ENCODE measurements at places on chromosomes 13 and 19.

- DNase-seq: no peak
Measured at GRCh38 chr13:99980824-99981734, 505 bp upstream of the ZIC2 start.

DNA sequence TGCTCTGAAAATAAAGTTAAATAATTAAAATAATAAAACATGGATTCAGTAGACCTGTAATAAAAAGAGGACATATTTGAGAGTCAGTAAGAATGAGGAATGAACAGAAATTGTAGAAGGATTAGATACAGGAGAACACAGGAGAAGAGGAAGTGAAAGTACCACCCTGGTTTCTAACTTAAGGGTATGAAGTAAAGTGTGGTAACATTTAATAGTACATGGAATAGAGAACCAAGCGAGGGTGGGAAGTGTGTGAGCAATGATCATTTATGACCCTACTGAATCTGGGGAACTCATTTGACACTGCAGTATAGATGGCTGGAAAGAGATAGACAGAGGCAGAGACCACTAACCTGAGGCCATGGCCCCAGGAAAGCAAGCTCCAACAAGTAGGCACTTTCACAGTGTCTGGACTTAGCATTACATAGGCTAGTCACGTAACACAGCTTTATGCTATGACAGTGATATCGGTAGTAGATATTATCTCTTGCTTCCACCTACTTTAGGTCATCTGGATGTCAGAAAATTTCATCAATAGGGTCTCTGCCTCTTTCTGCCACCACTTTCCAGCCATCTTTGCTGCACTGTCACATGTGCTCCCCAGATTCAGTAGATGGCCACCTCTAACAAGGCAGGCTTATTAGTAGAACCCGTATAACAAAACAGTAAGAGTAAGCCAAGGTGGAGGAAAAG, 633.9 kb upstream of the MIR17HG start:
- no peak for DNase-seq

DNA sequence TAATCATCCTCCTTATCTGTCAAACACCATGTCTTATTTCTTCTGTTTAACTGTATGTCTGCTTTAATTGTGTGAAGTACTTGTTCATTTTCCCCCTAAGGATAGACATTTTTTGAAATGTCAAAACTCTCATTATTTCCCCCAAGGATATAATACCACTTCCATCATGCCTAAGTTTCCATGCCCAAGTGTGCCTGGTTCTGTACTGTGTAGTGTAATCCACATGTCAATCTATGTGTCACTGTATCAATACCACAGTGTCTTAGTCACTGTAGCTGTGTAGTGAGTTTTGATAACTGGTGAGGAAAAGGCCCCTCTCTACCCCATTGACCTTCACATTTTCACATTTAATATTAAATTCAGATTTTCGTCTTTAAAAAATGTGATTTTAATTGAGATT, 1265.5 kb downstream of the PCDH9 start:
- DNase-seq: no peak

- no peak for DNase-seq
Measured at GRCh38 chr13:34223984-34224383, 406.0 kb downstream of the RFC3 start.

DNA sequence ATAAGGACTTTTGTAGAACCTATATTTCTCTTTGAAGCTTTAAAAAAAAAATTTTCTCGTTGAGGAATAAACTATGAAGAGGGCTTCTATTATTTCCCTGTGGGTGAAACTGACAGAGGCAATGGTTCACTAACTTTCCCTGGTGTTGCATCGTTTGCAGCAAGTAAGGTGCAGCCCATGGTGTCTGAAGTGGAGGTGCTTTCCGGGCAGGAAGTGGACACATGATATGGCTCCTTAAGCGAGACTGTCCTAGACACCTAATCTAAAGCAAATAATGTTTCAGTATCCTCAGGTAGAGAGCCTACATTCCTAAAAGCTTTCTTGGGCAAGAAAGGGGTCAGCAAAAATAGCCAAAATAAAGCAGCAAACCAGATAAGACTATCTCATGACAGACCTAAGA, 437.6 kb upstream of the ARGLU1 start:
- no peak for DNase-seq

DNA sequence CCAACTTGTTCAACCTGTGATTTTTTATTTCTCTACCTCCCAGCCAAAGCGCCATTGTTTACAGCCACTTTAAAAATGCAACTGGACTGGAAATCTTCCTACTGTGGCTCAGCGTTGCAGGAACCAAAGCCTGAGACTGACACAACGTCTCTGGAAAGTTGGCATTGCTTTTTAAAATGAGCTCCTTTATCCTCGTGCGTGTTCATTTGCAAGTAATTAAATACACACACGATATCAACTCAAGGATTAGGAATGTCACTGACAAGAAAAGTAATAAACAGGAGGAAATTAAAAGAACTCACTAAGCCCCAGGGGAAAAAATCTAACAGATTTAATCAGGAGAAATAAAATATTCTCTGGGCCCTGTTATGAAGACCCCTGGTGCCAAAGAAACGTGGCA, 184.6 kb upstream of the IRS2 start:
- DNase-seq: no peak

DNA sequence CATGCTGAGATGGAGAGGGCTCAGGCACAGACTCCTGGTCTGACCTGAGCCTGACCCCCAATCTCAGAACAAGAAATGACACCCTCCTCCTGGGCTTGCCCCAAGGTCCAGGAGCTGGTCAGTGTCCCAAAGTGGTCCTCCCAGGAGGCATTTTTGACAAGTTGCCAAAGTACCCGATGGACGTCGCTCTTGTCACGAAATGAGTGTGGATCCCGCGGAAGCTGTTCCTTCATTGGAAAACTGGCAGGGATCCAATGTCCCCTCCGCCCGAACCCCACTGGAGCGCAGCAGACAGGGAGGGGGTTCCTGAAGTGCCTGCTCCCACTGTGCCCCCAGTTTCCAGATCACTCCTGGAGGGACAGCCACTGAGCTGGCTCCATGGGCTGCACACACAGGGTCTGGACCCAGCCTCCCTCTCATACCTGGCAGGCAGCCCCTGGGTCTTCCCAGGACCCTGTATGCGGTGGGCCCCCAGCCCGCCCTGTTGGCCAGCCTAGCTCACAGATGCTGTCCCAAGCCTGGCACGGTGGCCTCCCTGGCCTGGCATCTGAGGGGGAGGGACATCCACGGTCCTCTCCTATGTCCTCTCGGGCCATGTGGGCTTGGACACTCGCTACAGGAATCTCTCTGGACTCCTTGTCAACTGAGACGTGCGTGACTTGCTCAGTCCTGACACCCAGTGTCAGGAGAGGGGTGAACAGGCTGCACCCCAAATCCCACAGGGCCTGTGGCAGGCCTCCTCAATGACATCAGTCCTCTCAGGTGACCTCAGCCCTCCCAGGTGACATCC, 12.8 kb upstream of the ZNF14 start:
- no peak for DNase-seq

- DNase-seq: no peak
Measured at GRCh38 chr19:7909471-7910067, 5.1 kb upstream of the TGFBR3L start.

DNA sequence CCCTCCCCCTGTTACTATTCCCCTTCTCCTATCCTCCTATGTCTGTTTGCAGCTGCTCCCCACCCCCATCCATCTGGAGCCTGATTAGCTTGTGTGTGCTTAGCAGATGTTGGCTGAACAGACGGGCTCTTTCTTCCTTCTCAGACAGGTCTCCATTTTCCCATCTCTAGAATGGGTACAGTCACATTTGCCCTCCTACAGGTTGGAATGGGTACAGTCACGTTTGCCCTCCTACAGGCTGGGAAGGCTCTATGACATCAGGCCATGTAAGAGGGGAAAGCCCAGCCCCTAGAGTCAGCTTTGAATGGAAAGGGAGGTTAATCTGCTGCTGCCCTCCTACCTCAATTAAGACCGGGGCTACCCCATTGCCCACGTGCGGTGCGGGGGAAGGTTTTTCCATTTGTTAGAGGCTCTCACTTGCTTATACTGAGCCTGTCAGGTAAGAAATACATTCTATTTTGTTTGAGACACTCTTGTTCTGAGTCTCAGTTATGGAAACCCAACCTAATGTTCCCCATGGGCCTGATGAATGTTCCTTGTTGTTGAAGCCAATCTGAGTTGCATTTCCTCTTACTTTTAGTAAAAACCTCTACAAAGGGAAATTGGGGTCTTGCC, 2.2 kb upstream of the CLEC17A start:
- no peak for DNase-seq

- DNase-seq: peak; percentile 49
Measured at GRCh38 chr19:43639519-43640423, at the start of gene CADM4. CADM4 (minus strand) TSS chr19:43639850; CDS start chr19:43639790, 60 bp downstream.

DNA sequence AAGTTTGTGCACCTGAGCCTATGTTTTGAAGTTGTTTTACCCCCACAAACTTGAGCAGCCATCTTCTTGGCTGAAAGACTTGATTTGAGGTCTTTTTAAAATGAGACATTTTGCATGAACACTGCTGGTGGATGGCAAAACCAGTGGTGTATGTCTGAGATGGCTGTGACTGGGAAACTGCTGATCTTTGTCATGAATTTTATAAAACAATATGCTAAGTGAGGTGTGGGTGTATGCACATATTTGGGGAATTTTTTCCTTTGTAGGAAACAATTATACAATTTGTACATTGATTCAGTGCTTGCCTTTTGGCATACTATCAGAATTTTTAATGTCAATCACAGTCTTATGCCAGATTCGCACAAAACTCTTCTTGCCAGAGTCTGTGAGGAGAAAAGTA, 52.5 kb downstream of the ZAR1L start:
- no peak for DNase-seq

DNA sequence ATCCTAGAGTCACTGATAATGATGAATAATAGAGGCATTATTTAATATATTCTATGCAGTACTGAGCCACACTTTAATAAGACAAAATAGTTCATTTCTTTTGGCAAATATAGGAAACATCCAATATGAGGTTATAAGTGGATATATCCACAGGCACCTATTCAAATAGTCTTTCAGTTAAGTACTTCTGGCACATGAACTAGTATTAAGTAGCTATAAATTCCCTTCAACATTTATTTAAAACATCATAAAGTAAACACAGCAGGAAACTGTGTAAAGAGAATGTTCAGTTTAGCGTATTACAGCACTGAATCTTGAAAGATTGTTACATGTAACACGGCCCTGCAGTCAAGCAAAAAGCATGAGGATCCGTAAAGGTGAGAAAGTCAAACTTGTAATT, 463.3 kb upstream of the KLF12 start:
- no peak for DNase-seq

DNA sequence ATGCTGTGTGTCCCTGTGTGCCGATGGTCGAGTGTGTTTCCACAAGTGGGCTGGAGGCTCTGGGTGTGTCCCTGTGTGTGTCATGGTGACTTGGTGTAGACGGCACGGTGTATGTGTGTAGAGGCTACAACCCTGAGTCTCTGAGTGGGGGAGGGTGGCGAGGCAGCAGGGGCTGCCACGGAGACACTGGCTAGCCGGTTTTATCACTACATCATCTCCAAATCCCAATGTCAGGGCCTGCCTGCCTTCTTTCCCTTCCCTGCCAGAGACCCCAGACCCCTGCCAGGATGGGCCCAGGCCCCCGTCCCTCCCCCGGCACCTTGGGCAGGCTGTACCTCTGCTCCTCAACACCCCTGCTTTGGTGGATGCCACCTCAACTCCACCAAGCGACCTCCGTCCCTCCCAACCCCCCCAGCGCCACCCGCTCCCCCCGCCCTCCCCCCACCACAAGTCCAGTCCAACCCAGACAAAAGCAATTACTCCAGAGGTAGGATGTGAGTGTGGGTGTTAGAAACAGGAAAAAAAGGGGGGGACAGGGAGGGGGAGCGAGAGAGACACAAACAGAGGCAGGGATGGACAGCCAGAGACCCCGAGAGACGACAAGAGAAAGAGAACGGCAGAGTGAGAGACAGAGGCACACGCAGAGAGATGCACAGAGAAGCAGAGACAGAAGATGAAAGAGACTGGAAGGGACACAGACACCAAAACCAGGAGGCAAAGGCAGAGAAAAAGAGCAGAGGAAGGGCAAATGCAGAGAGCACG, 21.6 kb upstream of the POU2F2 start:
- DNase-seq: no peak

DNA sequence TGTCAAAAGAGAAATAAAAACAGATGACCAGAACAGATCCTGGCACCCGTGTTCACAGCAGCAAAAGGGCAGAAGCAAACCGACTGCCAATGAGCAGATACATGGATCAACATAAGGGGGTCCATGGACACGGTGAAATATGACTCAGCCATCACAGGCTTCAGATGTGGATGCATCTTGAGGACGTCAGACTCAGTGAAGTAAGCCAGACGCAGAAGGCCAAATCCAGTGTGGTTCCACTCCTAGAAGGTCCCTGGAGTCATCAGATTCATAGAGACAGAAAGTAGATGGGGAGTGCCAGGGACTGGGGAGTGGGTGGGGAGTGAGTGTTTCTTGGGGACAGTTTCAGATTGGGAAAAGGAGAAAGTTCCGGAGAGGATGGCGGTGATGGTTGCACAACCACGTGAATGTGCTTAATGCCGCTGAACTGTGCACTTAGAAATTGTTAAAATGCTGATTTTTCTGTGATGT, 28.8 kb upstream of the SEMA6B start:
- no peak for DNase-seq

DNA sequence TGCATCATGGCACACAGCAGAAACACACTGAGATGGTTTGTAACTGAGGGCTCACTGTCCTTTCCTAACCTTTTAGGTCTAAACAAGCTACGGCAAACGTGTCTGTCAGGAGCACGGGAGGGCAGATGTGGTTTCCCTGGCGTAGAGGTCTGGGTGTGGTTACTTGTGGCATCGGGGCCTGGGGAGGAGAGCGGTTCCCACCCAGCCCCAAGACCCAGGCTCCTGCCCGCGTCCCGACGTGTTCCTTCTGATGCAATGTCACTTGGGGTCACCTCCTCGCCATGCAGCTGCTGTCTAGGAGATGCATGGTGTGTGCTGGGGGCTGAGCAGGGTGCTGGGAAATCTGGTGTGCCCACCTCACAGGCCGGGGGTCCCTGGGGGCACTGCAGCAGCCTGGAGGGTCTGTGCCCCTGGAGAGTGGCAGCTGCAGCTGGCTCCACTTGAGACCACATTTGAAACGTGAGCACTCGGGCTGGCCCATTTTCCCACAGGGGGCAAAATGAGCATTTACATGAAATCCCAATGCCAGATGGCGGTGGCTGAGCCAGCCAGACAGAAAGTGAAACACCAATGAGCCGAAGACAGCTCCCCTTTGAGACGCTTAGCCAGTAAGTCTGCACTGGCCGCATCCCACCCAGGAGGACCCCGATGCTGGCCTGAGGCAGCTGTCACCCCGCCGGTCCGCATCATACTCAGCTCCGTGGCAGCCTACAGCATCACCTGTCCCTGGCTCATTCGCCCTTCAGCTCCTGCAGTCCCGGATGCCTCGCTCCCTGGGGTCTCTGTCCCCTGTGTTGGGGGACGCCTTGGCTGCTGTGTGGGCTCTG, 22.3 kb upstream of the MYDGF start:
- no peak for DNase-seq

- DNase-seq: no peak
Measured at GRCh38 chr13:44136696-44137268, 236.8 kb upstream of the SERP2 start.

- no peak for DNase-seq
Measured at GRCh38 chr13:70644052-70644451, 535.8 kb upstream of the KLHL1 start.

DNA sequence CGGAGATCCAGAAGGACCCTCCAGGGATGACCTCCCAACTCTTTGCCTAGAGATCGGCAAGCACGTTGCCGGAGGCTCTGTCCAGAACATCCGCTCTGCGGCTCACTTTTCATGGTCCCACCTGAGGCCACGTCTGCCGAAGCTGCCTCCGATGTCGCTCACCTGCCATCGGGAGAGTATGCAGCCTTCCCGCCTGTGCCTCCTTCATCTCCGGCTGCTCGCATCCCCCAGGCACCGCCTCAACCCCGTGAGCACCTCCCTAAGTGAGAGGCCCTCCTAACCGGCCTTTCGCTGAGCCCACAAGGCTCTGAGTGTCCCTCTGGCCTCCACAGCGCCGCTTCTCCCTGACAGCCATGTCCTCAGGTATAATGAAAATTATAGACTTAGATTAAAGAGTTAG, 275.1 kb downstream of the EFNB2 start:
- DNase-seq: no peak

All from CD4-positive, alpha-beta T cell treated with Interferon alpha-2 for 1 hour (primary cell).